Ammon's horn (tissue), 1 donor: ENCODE measurements at places on chromosomes 6 and 20.

DNA sequence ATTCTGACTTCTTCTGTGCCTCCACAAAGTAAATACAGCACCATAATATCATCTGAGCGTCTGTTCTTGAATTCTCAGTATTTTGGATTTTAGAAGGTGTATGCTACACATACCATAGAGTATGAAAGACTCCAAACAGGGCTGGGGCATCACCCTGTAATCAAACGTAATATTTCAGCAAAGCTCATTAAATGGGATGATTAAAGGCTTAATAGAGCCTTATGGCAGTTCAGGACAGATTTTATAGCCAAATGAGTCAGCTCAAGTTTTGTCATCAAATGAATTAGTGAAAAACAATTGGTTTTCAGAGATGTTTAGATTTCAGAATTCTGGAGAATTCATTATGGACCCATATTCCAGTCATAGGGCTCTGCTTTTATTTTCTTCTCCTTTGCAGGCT is 68.9 kb downstream of the TULP4 start:
- no peak for DNase-seq

GRCh38 chr6:133288662-133289061 is 47.5 kb downstream of the EYA4 start:
- no peak for DNase-seq

DNA sequence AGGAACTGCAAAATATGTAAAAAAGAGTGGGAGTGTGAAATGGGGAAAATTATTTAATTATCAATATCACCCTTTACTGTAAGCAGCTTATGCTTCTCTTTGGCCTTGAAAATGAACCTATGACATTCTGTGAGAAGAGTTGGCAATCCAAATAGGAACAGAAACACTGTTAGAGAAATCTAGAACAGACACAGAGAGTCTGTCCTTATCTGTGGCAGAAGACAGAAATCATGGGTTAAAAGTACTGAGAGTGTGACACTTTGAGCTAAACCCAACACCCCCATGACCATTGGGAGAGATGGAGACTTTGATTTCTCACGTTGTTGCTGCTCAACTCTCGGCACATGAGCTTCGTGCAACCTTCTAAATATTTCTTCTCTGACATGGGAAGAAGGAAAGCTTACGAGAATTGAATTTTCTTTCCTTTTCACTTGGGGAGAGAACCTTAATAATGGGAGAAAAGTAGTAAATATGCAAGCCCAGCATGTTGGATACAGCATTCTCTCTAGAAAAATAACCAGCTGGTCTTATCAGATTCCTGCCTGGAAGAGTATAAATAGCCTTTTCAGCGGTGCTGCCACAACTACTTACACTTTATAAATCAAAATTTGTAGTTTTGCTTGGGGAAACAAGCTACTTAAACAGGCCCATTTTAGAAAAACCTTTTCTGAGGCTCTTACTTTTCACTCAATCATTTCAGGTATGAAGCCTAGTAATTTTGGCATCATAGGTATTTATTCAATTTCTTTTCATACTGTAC is 49.4 kb upstream of the NOX3 start:
- no peak for DNase-seq

DNA sequence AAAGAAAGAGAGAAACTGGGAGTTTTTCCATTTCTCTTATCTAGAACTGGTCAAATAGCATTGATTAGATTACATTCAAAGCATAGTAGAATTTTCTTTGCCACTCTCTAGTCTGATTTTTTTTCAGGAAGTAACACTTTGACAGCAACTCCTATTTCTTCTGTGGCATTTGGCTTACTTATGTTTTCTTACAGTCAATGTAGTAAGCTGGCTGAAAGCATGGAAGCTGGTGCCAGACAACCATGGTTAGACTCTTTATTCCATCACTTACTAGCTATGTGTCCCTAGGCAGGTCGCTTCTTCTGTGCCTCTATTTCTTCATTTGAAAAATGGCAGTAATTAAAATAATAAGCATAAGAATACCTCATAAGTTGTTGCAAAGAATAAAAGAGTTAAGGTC is 54.2 kb upstream of the OPRM1 start:
- DNase-seq: no peak

- DNase-seq: no peak
Measured at GRCh38 chr6:110357664-110358552, at the start of gene METTL24. TSS of gene METTL24 (minus strand) at chr6:110358349. CDS start at chr6:110358272, 77 bp downstream.

GRCh38 chr6:63635215-63635587 is 401 bp upstream of the PHF3 start:
- DNase-seq: no peak

- DNase-seq: no peak
Measured at GRCh38 chr6:40874495-40874894, 164.5 kb downstream of the UNC5CL start.
